Astrocyte of the cerebellum (primary cell): ENCODE measurements at places on chromosomes 16 and 17.

- DNase-seq = no peak
Measured at GRCh38 chr16:77430787-77431585, 3.8 kb downstream of the ADAMTS18 start.

DNA sequence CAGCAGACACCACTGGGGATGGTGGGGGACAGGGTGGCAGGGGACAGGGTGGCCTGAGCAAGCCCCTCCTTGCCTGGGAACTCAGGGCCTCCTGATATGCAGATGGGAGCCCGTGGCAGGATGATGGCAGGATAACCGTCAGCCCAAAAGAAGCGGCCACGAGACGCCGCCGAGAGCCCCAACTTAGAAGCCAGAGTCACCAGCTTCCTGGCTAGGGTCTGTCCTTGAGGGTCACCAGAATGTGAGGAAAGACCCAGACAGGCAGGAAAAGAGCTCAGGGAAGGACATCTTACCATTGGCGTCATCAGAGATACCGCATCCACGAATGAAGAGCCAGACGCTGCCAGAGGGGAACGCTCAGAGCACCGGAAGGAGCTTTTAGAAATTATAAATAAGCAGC, 19.4 kb downstream of the RAB40C start:
- no peak for DNase-seq

- no peak for DNase-seq
Measured at GRCh38 chr17:70059071-70059470, 16.0 kb upstream of the KCNJ16 start.

DNA sequence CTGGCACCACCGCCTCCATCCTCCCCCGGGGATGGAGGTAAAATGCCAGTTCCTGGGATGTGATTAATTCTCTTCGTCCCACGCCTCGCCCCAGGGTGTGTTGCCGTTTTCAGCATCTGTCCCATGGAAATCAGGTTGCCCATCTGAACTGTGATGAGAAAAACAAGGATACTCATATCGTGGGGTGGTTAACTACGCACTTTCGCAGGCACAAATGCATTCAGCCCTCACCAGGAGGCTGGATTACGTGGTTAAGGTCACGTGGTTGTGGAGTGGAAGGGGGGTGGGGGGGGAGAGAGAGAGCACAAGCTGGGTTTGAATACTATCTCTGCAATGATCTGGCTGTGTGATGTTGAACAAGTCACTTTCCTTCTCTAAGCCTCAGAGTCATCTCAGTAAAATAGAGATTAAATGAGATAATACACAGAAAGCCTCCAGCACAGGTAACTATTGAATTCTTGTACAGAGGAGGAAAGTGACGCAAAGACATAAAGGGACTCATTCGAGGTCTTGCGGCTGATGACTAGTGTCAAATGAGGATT, 74.7 kb downstream of the BMERB1 start:
- no peak for DNase-seq

DNA sequence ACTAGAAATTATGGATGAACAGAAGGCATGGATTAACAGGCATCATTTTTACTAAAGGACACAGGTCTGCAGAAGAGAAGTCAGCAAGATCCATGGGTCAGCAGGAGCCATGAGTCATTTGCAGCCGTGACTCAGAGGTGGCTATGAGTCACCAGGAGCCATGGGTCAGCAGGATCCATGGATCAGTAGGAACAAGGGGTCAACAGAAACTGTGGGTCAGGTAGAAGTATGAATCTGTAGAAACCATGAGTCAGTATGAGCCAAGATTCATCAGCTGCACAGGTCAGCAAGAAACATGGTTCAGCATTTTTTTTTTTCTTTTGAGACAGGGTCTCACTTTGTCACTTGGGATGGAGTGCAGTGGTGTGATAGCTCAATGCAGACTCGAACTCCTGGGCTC, 58.2 kb upstream of the HS3ST4 start:
- DNase-seq = no peak

DNA sequence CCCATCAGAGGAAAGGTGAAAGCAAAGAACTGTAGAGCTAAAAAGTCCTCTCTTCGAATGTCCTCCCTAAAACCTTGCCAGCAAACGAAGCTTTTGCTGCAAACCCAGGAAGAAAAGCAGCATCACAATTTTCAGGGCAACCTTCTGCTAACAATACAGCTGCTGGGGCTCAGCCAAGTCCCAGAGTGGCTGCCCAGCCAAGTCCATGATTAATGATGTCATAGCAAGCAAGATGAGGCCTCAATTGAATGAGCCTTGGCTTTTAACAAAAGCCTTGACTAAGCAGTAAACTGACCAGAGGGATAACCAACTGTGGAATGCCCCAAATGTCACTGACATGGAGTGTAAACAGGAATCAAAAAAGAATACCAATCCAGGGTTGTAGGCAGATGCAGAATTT, 342.7 kb downstream of the PMP22 start:
- DNase-seq = no peak

- DNase-seq = no peak
Measured at GRCh38 chr17:61362852-61363600, 36.6 kb upstream of the TBX2 start.

GRCh38 chr17:68600067-68600930, 868 bp downstream of the FAM20A start:
- no peak for DNase-seq

DNA sequence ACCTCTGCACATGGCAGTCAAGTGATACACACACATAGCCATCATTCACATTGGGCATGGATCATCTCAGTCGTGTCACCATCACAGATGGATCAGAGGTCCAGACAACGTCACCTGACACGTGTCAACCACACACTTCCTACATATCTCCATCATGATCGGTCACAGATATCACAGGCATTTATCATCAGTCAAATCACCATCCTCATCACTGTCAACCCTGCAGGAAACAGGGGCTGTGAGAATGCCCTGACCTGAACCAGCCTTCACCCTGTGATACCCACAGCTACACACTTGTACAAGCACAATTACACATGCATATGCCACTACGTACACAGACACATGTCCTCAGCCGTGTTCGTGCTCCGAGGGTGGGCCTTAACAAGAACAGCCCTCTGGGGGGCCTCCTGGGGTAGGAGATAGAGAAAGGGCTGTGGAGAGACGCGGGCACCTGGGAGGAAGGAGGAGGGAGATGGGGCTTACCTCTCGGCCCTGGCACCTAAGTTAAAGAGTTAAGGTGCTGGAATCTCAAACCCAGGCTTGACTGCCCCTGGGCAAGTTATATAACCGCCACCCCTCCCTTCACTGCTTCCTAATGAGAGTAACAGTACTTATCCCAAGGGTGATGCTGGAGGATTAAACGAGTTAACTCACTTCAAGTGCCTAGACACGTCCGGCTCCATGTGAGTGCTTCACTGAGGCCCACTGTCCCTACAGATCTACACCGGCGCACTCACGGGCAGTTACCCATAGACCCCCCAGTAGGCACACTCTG, 1.1 kb downstream of the SLC12A4 start:
- no peak for DNase-seq

DNA sequence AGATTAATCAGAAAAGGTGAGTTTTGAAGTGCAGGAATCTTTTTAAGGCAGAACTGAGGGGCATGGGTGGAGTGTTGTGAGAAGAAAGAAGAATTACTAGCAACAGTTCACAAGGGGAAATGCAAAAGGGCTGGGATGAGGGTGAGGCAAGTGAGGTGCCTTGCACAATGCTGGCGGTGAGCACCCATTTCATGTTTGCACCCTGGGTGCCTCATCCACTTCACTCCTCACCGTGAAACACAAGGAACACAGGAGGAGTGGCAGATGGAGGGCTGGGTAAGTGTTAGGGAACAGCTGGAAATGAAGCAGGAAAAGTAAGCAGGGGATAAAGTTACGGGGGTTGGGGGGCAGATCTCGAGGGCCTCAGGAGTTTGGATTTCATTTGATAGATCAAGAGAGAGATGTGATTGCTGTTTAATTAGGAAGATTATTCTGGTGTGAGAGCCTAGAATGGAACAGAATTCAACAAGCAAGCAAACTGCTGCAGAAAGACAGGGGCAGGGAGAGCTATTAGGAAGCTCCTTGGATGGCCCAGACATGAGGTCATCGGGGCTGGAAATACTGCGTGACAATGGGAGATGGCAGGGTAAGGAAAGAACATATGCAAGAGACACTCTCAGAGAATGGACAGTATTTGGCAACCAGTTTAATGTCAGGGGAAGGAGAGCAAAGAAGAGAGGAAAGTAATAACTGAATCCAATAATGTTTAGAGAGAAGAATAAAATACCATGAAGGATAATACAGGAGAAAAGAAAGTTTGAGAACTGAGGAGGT, 8.3 kb upstream of the HEATR6 start:
- no peak for DNase-seq

DNA sequence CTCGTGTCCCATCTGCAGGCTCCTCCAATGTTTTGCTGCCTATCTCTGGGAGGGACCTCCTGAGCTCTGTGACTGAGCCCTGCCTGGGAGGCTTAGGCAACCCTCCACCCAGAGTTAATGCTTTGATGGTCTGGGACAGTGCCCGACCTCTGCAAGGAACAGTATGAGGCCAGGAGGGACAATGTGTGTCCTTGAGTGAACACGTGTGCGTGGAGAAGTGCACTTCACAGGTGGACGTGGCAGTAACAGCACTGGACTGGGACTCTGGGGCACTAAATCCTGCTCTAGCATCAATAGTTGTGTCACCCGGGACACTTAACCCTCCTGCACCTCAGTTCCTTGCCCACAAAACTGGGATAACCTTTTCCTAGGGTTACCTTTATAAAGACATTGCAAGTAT, 4.6 kb downstream of the UBTF start:
- no peak for DNase-seq

DNA sequence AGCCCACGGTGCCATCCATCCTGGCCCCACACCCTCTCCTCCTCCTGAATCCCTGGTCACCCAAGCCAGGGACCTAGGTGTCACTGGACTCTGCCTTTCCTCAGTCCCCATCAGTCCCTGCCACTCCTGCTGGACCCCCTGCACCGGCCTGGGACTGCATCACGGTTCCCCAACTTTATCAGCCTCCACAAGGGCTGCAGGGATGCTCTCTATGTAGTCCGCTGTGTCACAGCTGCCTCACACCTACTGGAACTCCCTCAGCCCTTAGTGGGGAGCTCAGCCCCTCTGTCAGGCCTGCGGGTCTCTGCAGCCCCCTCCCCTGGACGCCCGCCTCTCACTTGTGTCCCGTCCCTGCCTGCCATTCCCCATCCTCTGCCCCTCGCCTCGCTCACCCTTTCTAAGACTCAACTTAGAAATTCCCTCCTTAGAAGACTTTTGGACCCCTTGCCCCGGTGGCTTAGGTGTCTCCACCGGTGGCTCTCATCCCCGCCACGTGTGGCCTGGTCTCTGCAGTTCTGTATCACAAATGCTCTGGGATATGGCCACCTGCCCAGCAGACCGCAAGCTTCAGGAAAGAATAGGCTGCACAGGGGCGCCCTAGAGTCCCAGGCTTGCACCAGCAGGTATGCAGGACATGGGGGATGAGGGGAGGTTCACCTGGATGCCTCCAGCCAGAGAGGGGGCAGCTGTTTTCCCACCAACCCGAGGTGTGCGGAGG, 62.9 kb downstream of the PRMT7 start:
- no peak for DNase-seq

GRCh38 chr16:57577691-57578224, 35.3 kb downstream of the ADGRG5 start:
- DNase-seq = no peak

GRCh38 chr17:77615703-77616253, 342.7 kb upstream of the TNRC6C start:
- no peak for DNase-seq

DNA sequence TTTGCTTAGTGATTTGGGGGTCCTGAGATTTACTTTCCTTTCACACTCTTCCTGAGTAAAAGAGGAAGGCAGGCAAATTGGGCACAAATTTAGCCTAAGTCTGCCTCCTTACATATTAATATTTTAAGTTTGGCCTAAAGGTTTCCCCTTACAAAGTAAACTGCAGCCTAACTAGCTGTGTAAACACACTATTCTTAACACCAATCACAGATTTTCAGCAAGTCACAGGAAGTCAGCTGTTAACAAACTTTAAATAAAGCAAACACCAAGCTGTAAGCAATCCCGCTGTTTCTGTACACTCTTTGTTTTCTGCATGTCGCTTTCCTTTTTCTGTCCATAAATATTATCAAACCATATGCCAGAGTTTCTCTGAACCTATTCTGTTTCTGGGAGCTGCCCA, 45.1 kb upstream of the ABCC11 start:
- DNase-seq = no peak

GRCh38 chr16:65068151-65068740, 53.6 kb downstream of the CDH11 start:
- no peak for DNase-seq
